ENCODE measurements at places on chromosomes 2 and 18.

GRCh38 chr2:240593026-240593702 is 6.6 kb downstream of the CAPN10 start:
- no peak for DNase-seq

DNA sequence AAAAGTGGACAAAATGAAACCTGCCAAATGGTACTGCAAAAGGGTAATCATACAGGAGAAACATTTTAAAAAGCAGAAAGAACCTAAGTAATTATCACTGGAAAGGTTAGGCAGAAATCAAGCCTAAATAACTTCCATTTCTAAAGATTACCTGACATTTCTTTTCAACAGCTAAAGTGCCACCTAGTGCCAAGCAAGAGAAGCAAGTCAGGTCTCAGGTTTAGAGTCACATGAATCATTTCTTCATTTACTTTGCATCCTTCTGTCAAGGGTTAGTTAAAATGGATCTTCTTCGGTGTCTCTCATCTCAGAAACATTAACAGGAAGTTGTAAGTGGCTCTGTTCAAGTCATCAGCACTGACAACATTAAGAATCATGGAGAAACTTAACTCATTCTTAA is 90.3 kb downstream of the AKAIN1 start:
- no peak for DNase-seq

DNA sequence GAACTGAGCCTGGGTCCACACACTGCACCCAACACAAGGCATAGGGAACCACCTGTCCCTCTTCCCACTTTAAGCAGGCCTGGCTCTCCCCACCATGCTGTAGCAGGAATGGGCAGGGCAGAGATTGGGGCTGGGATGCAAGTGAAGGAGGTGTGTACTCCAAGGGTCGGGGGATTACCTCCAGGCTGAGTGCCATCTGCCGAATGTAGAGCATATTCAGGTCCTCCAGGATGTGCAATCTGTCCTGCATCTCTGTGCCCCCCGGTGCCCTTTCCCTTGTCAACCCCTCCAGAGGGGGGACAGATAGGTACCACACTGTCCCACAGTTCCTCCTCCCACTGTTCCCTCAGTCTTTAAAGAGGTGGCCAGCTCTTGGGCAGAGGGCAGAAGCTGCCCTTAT is 2.4 kb downstream of the RTKN start:
- DNase-seq, result no peak

GRCh38 chr2:62396880-62397279 is 109.1 kb downstream of the TMEM17 start:
- DNase-seq, result no peak

- no peak for DNase-seq
Measured at GRCh38 chr2:23684395-23685176, 242.3 kb downstream of the ATAD2B start.

DNA sequence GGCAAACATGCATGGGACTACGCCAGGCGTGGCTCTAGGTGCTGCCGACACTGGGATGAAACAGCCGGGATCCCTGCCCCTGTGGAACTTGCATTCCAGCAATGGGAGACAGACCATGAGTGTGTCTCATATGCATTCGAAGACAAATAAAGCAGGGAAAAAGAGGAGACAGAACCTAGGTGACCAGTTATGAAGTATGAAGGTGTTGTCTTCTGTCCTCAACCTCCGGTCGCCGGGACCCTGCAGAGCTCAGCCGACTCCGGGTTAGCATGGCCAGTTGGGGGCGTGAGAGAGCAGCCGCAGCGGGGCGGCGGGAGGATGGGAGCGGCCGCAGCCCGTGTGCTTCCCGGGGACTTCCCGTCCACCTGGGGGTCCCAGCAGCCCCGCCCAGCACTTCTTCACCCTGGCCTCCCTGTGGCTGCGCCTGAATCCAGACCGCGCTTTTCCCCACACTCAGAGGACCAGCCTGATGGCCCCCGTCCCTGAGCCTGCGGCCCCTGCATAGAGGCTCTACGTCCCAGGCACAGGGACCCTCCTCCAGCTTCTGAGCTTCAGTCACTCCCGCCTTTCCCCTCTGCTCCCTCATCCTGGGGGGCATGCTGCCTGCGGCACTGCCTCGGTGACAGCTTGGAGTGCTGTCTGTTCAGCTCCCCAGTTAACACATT is 11.4 kb downstream of the ID2 start:
- no peak for DNase-seq

DNA sequence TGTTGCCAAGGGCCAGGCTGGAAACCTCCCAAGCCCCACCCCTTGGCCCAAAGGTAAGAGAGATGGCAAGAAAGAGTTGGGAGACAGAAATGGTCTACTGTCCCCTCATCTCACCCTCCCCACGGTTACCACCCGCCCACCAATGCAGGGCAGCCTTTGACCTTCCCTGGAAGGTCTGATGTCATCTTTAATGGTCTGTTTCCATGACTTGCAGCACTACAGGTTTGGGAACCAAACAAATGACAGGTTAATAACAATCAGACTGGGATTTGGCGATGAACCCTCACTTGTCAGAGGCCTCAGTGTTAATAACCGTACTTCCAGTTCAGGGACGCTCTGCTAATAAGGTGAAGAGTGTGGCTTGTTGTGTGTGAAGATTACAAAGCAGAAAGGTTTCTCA is 70.4 kb downstream of the MRO start:
- no peak for DNase-seq

- DNase-seq, result no peak
Measured at GRCh38 chr2:100655936-100656534, 93.2 kb downstream of the PDCL3 start.

GRCh38 chr2:177556153-177556552 is 163.6 kb downstream of the AGPS start:
- no peak for DNase-seq

GRCh38 chr2:20917719-20918572 is 95.0 kb upstream of the LDAH start:
- DNase-seq, result no peak

DNA sequence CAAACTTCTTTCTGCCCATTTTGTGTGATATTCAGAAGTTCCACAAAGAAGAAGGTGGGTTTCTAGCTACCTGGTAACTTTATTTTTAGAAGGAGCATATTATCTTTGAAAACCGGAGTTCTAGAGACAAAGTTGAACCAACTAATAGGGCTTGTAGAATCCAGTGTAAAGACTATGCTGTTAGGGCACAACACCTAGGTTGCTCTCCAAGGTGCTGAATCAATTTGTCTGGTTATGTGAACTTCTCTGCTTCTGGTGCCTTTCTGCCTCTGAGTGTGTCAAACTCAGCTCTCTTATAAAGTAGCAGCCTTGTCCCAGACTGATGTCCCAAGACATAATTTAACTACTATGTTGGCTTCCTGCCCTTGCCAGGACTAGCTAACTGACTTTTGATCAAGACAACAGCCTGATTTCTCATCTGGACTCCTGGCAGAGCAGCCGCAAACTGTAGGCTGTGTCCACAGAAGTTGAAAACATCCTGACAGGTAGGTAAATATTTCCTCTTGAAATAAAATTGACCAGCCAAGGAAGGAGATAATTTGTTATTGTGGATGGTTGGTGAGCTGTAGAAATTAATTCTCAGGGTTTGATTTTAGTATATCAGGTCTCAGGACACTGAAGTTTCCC is 119.4 kb downstream of the CYRIA start:
- DNase-seq, result no peak

- DNase-seq, result no peak
Measured at GRCh38 chr2:3078684-3079083, 298.9 kb downstream of the EIPR1 start.

DNA sequence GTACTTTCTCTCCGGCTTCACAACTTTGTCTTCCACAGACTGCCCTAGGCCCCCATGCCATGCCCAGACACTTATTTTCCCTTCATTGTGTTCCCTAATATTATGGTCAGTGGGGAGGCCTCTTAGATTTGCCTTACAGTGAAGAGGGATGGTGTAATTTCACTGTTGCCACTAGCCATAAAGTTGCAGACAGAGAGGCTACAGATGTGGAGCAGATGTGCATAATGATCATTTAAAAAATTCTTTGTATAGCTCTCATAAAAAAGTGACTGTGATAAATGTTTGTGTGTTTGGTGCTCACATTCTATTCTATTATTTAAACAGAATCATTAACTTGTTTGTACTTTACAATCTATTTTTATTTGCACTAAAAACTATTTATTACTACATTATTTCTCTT is 67.5 kb upstream of the FN1 start:
- DNase-seq, result no peak

DNA sequence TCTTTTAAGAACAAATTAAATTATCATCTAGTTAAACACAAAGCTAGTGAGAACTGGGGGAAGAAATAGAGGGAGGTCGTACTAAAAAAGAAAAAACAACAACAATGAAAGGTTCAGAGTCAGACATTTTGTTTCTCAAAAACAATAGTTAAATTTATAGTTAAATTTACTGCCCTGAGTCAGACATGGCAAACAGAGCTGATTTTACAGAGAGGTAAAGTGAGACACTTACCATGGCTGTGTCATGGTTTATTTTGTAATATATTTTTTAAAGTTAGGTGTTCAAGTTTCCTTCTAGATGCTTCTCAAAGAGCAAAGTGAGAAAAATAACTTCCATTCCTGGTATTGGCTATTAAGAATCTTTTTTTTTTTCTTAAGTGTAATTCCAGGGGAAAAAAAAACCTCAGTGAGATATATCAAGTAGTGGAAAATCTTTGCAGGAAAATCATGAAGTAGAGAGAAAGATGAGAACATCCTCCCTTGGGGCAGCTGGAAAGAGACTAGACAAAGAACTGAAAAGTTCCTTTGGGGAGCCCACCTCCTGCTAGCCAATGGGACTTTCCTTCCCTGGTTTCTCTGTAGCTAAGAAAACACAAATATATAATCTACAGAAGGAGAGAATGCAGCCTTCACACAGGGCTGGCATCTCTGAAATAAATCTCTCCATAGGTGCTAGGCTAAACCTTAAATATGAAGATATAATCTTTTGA is 12.3 kb downstream of the KLF7 start:
- no peak for DNase-seq

- no peak for DNase-seq
Measured at GRCh38 chr18:32093102-32093511, 1.4 kb downstream of the RNF138 start.

DNA sequence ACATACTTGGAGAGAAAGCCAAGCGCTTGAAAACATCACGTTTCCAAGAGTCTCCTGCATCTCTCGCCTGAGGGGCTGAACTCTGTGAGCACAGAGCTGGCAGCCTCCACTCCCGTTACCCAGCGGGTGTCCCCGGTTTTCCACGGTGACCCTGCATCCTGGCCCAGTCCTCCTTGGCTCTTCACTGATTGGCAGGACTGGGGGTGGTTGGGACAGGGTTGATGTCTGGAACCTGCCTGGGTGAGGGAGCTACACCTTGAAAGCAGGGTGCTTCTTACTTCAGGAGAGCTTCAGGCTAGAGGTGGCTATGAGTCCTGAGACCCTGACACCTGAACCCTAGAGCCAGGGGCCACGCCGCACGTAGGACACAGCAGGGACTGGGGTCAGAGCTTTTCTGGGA is 234.1 kb downstream of the DYSF start:
- DNase-seq, result no peak

- no peak for DNase-seq
Measured at GRCh38 chr2:169366066-169366465, 3.7 kb upstream of the LRP2 start.

DNA sequence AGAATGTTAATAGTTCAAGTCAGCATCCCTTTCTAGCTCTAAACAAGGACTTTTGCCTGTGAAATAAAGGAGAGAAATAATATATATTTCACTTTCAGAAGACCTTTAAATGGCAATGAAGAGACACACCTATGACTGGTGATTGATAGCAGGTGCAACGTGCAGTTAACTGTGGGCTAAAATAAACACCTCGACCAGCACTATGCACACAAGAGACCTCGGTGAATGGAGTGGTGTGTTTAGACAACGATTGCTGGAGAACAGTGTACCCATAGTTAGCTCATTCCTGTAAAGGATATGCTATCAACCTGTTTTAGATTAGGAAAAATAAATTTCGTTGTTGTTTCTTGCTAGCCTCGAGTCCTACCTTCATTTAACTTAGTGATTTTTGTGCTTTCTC is 143.4 kb downstream of the NR4A2 start:
- no peak for DNase-seq

DNA sequence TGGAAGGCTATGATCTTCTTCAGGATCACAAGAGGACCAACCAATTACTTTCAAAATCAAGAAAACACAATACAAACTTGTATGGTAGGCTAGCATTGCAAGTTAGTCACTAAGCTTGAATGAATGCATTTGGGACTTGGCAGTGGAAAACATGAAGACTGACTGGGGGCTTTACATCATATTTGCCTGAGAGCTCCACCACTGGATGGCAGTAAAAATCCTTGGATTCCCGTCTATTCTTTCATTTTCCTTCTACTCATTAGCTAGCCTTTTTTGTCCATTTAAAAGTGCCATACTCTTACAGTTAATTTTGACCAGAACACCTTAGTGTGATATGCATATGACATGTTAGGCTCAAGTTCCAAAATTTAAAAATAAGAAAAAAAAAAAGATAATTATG is 63.5 kb upstream of the RASGRP3 start:
- DNase-seq, result no peak

DNA sequence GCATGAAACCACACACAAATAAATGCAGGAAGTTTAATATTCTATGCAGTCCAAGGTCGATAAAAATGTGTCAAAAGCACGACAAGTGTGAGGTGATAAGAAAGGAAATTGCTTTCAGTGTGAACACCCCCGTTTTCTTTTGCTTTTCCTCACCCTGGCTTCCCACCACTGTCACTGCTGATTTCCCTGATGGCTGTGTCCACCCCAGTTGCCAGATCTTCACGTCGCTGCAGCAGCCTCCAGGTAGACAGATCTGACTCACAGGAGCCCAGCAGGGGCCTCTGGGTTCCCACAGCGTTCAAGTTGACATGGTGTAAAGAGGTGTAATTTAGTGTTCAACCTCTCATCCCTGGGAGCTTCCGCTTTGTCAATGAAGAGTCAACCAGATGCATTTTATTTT is 128.0 kb upstream of the TACR1 start:
- no peak for DNase-seq

DNA sequence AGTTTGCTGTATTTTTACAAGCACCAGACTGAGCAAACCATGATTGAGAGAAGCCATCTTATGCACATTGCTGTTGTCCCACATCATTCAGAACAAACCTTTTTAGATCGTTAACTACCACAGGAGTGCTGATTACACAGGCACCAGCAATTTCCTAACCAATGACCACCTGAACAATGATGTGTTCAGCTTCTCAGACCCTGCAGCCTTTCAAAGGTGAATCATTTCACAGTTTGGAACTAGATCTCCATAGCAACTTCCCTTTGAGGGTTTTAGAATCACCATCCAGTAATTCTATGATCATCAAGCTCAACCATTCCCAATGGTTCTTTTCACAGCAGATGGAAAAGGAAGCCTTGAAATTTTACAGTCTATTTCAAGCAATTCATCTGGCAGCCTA is 71.4 kb downstream of the OLA1 start:
- DNase-seq, result no peak
